ENCODE measurements at places on chromosomes 13 and 19. TPM values are rescaled to one million over a fixed set of nuclear protein-coding genes. Genes with fewer than 3 reads are reported as not detected.

TEX26 gene
- total RNA-seq, result not detected

OVOL3 gene
- total RNA-seq, result not detected

KLK2 gene
- total RNA-seq, result not detected

TEX29 gene
- not detected for total RNA-seq

TSKS gene
- not detected for total RNA-seq

SMAD9 gene
- total RNA-seq, result 1.3 TPM

CGB3 gene
- total RNA-seq, result not detected
